ENCODE measurements at places on chromosomes 5 and 9.

DNA sequence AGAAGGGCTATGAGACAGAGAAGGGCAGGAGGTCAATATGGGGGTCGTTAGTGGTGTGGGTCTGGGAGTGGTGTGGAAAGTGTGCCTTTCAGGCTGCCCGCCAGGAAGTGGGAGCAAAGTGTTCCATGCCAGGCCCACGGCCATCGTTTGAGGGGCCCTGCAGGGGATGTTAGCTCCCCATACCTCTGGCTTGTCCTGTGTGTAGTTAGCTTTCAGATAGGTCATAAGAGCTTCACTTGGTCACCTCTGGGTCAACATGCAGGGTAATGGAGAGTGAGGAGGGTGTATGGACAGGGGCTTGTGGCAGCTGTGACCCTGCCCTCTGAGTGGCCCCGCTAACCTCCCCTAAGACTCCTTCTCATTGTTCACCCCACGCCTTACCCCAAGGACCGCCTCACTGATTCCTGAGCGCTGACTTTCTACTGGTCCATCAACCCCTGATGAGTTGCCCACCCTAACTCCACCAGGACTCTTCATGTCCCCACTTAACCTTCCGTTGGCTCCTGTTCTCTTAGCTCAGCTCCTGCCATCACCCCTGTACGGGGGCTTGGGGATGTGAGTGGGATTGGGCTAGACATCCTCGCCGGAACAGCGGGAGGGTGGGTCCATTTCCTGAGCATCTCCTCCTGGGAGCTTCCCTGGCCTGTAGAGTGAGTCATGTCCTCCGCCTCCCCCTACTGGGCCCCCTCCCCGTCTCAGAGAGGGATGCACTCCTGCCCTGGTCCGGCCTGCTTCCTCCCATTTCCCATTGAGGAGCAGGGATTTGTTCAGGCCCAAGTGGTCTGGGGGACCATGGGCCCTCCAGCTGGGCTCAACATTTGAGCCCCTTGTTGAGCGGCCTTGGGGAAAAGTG lies 125.7 kb downstream of the FGF18 start:
- DNase-seq, result no peak

- peak; percentile 22 for DNase-seq
These were observed 26.1 kb downstream of the IDNK start for GRCh38 chr9:83649080-83649479.

DNA sequence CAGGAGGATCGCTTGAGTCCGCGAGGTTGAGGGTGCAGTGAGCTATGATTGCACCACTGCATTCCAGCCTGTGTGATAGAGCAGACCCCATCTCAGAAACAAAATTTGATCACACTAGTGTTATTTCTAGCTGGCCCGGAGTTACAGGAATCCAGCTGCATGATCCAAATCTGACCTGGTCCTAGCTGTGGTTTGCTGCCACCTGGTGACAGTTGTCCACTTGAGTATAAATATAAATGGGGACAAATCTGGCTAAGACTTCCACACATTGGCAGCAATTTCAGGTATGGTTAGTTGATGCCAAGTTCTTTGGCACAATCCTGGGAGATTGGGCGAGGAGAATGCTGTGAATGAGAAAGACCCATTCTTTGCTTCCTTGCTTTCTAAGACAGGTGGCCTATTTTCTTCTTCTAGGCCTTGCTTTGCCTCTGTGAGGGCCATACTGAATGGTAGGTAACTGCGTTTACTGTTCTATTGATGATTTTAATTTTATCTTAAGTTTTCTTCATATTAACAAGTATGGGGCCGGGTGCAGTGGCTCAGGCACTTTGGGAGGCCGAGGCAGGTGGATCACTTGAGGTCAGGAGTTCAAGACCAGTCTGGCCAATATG lies 35.4 kb downstream of the UBE2R2 start:
- peak; percentile 34 for DNase-seq

DNA sequence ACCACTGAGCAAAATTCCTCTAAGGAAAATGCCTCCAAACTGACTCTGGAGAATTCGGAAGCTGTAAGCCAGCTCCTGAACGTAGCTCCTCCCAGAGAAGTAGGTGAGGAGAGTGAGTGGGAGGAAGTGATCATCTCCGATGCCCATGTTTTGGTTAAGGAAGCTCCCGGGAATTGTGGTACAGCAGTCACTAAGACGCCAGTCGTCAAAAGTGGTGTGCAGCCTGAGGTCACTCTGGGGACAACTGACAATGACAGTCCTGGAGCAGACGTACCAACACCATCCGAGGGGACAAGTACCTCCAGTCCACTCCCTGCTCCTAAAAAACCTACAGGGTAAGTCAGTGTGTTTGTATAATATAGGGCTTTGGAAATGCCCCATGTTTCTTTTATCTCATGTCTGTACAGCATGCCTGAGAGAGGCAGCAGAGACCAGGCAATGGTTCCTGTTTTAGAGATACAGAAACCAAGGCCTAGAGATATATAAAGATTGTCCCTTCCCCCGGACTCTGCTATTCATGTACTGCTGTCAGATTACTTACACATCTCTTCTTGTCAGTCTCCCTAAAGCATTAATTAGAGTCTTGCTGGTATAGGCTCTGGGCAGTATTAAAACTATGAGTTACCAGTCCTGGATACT lies 23.9 kb downstream of the HMGXB3 start:
- DNase-seq, result no peak

DNA sequence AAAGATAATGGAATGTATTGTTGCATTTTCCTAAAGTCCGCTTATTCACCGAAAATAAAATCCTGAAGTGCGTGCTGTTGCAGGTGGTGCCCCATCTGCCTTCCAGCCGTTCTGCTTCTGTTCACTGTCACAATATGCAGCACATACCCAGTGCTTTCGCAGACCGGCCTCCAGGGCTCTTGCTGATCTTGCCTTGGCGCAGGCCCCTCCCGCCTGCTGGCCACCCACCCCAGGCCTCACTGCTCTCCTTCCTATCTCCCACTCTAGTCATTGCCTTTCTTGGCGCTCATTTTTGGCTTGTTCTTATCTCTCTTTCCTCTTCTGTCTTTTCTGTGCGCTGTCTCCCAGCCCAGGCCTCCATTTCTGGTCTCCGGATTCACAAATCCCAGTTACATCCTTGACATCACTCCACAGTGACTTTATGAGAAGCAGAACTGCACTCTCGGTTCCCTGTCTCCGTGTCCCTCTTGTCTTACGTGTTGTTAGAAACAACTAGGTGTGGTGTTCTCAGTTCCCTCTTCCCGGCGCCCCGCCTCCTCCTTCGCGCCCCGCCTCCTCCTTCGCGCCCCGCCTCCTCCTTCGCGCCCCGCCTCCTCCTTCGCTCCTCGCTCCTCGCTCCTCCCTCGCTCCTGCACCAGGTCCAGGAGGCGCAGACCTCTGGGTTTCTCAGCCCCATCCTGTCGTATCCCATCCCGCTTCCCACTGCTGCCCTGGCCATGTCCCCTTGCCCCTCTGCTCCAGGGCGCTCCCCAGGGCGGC lies 201.7 kb upstream of the OTULINL start:
- no peak for DNase-seq

DNA sequence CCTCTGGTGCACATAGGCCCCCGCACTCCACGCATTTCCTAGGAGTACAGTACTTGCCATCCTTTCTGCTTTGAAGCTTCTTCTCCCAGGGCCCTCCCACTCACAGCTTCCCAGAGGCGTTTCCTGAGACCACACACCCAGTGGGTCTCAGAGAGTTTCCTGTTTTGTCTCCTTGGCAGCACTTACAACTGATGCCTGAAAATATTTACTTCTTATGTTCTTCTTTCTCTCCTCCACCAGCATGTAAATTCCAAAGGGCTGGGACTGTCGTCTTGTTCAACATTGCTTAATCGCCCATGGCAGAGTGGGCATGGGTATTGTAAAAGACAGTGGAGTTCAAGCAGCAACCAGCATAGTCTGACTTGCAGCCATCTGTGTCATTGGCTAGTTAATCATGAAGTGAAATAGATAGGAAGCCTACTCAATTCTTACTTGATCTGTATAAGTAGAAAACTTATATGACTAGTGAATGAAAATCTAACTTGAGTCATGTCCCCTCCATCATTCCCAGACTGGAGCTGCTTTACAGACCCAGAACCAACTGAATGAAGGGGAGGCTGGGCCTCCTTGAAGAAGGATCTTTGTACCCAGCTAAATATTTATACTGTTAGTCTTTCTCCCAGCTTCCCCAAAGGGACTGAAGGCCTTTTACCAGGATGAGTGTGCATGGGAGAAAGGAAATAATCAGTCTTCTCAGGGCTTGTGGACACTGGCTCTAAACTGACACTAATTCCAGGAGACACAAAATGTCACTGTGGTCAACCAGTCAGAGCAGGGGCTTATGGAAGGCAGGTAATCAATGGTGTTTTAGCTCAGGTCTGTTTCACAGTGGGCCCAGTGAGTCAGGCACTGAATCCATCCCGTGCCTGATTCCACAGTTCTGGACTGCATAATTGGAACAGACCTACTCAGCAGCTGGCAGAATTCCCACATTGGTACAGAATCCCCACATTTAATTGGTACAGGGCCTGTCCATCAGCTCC lies 116.4 kb downstream of the SV2C start:
- DNase-seq, result no peak

GRCh38 chr5:61030163-61030482 lies 85.1 kb downstream of the NDUFAF2 start:
- DNase-seq, result peak; percentile 84

DNA sequence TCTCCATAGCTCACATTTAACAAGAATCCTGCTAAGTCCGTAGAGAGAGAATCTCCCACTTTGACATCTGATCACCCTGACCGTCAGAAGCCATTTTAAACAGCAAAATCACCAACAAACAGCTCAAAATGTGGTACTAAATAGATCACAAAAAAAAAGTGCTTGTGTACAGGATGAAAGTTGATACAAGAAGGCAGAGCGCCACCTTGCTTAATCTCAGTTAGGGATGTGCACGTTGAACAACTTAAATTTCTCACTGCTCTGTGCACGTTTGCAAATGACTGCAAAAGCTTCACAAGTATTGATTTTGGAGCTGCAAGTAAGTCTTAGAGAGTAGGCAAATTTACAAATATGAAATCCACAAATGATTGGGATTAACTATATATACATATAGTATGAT lies 63.1 kb upstream of the NREP start:
- no peak for DNase-seq

- no peak for DNase-seq
These were observed 8.9 kb downstream of the IRF1 start for GRCh38 chr5:132481596-132482211.
